ENCODE measurements at places on chromosomes 13 and 19.

- peak; percentile 87 for DNase-seq
Observed at GRCh38 chr19:51473009-51473707, 5.2 kb upstream of the CEACAM18 start.

DNA sequence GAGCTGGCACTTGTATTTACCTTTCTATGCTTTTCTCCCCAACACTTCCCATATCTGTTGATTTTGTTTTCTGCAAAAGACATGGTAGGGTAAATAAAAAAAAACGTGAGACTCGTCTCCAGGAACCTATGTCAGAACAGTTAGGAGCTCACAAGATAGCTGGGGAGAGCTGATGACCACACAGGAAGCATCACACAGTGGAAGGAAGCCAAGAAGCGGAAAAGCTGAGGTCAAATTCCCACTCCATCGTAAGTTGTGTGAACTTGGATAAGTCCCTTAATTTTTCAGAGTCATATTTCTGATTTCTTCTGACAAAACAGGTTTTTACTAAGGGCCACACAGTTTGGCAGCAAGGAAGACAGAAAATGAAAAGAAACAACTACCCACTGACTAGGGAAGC is 199.6 kb downstream of the KLF5 start:
- DNase-seq, result no peak

DNA sequence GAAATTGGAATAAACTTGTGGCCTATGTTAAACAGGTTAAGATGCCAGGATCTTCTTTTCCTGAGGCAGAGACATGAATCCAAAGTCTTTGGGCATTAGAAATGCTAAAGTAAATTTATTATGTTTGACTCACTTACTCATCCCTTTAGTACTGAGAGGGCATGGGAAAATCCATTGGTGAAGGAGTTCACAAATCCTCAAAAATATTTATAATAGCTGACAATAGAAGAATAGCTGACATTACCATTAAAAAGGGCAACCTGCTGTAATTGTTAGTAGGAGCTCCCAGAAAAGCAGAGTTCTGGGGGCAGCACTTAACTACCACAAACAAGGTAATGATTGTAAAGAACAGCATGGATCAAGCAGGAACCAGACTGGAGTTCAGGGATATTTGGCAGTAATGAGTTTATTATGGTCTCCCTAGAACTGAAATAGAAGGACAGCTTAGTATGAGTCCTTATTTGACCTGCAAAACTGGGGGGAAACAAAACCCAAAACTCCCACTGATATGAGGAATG is 285.8 kb upstream of the KLHL1 start:
- no peak for DNase-seq

- no peak for DNase-seq
Observed at GRCh38 chr13:21230516-21230915, 54.1 kb downstream of the MRPL57 start.

GRCh38 chr13:47896546-47896945 is 104.5 kb downstream of the SUCLA2 start:
- no peak for DNase-seq

DNA sequence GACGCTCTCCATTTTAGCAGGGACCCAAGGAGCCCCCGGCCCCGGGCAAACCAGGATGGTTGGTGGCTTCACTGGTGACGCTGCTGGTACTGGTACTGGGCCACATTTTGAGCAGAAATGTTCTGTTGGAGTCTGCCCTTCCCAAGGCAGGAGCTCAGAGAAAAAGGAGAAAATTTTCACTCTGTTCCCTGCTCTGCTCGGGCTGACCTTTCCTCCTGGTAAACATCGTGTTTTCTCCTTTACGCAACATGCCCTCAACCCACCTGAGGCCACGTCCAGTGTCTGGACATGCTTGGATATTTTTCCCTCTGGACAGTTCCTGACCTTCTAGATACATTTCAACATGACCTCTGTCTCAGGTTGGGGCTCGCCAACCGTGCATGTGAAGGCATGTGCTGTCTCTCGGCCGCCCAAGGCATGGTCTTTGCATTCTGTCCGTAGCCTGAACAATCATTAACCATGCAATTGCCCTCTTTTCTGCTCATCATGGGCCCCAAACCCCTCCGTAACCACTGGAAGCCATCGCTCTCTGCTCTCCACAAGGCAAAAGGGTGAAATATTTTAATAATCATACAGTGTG is 115.2 kb upstream of the PEG3 start:
- DNase-seq, result no peak

DNA sequence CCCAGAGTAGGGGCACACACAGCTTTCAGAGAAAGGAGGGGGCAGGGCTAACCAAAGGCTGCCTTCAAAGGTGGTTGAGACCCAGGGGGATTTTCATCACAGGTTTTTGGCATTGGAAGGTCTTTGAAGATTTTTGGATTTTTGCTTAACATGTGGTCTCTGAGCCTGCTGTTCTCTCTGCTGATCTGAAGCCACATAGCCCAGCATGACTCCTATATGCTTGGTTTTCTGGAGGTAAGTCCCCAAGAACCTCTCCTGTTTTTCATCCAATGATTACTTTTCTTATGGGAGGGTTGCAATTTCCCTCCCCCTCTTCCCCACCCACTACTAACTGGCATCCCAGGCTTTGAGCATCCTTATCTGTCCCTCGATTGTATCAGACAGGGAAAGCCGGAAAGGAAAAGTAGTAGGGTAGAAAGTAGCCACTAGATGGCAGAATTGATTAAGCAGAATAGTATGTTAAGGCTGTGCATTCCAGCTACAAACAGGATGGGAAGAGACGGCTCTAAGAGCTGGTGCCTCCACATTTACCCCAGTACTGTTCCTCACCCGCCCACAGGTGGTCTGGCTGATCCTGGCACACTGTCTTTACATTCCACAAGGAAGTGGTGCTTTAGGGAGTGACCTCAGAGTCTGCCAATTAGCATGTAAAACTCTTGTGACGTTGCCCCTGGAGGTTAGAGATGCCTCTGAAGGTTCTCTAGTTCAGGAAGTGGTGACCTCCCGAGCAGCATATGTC is 218.9 kb upstream of the EDNRB start:
- DNase-seq, result peak; percentile 36

- DNase-seq, result peak; percentile 80
Observed at GRCh38 chr13:30307194-30307970, at the start of gene KATNAL1. TSS of gene KATNAL1 (minus strand) at chr13:30307551. CDS start at chr13:30283777, 23,774 bp downstream.

DNA sequence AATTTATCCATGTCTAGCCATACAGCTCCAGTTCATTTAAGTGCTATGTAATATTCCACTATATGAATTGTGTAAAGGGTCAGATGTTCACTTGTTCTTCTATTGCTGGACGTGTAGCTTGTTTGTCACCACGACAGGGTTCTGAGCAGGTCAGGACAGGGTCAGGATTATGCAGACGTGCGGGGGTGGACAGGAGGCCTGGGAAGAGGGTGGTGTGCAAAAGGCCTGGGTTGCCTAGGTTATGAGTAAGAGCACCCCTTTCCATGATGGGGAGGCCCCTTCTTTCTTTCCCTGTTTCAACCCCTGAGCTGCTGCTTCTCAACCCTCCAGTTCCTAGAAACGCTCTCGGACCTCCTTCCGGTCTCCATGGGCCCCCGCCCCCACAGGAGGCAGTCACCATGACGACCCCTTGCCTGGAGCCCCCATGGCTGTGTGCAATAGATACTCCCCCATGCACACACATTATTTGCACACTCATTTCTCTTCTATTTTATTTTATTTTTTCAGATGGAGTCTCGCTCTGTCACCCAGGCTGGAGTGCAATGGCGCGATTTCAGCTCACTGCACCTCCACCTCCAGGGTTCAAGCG is 2.0 kb downstream of the EXOC3L2 start:
- DNase-seq, result no peak

- no peak for DNase-seq
Observed at GRCh38 chr13:75514080-75514995, 23.3 kb downstream of the COMMD6 start.

- peak; percentile 41 for DNase-seq
Observed at GRCh38 chr13:27151798-27152599, 19.6 kb downstream of the USP12 start.

GRCh38 chr13:99227331-99227900 is 26.8 kb downstream of the UBAC2 start:
- DNase-seq, result no peak

DNA sequence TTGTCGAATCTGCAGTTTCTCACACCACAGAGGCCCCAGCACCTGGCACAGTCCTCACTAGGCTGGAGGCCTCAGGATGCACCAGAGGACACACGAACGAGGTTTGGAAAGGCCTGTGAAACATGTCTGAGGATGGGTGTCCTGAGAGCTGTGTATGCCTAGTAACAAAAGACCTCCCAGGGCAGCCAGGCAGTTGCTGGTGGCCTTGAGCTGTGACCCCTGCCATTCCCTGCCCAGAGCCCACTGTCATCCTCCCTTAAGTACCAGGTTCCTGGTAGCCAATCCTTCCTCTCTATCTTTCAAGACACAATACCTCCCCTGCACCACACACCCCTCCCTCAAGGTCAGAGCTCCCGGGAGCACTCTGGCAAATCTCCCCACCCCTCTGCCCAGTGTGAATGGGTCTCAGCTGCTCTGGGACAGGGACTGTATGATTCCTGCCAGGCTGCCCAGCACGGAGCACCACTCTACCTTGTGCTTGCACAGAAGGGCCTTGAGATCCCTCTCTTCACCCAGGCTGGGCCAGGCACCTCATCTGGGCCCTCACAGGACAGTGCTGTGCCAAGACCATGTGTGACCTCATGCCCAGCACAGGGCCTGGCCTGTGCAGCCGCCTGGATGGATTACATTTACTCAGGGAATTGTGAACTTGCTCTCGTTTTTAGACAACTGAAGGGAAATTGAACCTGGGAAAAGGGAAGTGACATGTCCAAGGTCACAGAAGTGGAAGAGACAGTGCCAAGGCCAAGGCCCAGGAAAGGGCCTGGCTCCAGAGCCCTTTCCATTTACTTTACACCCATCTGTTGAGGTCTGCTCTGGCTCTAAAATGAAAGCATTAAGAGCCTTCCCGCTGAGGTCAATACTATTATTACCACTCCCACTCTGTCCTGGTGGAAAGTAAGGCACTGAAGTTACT is 2.2 kb downstream of the ZNF787 start:
- DNase-seq, result no peak

DNA sequence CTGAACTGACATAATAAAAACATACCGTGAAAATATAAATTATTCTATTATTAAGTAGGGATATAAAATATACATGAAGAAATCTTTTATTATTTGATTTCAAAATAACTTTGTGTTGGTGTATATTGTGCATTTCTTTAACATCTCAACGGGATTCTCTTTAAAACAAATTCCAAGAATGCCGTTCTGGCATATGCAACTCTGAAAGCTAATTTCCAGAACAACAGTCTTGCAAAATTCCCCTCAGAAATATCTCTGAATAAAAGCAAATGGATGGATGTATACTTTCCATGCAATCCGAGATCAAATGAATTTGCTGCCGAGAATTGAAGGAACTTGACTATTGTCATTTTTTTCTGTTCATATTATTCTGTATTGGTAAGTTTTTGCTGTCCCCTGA is 1579.8 kb downstream of the PCDH9 start:
- no peak for DNase-seq

DNA sequence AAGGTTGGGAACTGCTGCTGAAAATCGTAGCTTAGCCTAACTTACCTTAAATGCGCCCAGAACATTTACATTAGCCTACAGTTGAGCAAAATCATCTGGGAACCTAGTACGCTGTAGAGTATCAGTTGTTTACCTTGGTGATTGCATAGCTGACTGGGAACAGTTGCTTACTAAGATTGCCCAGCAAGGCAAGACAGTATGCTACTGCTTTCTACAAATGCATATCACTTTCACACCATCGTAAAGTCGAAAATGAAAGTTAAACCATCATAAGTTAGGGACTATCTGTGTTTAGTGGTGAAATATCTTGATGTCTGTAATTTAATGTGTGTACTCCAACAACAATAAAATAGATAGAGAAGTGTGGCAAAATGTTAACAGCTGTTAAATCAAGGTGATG is 1670.6 kb upstream of the PCDH20 start:
- no peak for DNase-seq

DNA sequence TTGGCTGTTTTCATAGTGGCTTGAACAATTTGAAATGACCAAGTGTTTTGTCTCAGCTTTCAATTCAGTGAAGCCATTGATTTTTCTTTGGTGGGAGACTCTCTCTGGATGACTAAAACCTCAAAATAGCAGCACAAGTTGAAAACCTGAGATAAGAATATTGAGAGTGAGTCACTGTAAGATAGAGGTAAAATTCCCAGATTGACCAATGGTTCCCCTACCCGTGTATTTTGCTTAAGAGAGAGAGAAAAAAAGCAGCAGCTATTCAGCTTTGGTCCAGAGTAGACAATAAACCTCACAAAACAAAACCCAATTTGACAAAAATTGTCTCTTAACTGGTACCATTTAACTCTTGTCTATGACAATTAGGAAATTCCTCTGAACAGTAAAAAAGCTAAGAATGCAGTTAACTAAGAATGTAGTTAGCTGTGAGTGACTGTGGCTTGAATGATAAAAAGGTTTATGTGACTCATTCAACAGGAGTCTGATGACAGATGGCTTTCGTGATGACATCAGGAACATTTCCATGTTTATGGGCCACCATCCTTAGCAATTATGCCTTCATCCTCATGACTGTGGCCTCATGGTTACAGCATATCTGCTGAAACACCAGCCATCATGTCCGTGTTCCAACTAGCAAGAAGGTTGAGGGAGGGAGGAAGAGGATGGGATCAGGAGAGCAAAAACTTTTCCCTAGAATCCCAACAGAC is 356.9 kb downstream of the NDFIP2 start:
- no peak for DNase-seq

DNA sequence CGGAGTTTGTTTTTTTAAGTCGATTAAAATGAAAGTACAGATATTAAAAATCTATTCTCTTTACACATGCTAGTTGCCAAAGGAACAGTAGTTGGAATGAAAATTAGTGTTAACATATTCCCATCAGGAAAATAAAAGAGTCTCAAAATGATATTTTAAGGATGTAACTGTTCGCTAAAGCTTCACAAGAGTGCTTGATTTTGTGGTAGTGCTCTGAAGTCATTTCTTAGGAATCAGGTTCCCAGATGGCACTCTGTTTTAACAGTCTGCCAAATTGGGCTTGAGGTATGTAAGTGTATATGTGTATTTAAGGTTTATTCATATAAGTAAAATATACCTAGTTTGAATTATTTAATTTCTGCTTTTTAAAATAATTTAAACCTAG is 128.8 kb downstream of the LMO7 start:
- no peak for DNase-seq

- DNase-seq, result no peak
Observed at GRCh38 chr13:68745502-68745901, 1362.1 kb upstream of the ATXN8OS start.

DNA sequence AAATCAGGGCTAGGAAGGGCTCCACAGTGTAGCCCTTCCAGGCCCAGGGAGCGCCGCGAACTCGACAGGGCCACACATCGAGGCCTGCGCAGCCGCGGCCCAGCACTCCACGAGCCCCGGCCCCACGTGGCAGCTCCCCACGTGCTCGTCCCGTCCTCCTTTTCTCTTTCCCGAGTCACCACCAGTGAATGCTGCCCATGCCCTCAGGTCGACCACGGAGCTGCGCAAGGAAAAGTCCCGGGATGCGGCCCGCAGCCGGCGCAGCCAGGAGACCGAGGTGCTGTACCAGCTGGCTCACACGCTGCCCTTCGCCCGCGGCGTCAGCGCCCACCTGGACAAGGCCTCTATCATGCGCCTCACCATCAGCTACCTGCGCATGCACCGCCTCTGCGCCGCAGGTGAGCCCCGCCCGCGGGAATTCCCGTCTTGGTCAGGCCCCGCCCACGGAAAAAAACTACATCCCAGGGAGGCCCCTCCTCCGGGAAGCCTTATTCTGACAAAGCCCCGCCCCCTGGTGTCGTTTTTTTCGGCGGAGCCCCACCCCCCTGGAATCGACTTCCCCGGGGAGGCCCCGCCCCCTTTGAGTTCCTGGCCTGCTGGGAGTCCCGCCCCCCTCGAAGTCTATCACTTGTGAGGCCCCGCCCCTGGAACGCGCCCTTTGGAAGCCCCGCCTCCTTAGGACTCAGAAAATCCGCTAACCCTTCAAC is 7.0 kb downstream of the HIF3A start:
- no peak for DNase-seq
